ENCODE measurements at places on chromosomes 1 and 21.

DNA sequence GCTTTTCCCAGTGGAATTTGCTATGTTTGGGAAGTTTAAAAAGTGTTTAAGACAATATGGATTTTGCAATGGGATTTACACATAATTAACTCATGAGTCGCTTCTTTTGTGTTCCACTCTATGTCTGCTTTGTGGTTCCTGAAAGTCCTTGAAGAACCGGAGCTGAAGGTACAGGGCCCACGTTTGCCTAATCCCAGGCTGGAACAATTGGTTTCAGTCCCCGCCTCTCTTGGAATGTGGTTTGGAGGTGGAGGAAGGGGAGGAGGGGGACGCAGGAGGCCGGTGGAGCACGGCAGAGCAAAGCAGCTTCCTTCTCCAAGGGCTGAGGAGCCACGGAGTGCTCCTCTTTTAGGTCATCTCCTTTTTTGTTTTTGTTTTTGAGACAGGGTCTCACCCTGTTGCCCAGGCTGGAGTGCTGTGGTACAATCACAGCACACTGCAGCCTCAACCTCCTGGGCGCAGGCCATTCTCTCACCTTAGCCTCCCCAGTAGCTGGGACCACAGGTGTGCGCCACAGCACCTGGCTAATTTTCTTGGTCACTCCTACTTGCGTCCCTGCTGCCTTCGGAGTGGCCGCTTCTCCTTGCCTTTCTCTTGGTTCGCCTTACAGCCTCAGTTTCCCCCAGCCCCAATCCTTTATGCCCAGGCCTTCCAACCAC, 129.5 kb upstream of the ERRFI1 start:
- no peak for DNase-seq

DNA sequence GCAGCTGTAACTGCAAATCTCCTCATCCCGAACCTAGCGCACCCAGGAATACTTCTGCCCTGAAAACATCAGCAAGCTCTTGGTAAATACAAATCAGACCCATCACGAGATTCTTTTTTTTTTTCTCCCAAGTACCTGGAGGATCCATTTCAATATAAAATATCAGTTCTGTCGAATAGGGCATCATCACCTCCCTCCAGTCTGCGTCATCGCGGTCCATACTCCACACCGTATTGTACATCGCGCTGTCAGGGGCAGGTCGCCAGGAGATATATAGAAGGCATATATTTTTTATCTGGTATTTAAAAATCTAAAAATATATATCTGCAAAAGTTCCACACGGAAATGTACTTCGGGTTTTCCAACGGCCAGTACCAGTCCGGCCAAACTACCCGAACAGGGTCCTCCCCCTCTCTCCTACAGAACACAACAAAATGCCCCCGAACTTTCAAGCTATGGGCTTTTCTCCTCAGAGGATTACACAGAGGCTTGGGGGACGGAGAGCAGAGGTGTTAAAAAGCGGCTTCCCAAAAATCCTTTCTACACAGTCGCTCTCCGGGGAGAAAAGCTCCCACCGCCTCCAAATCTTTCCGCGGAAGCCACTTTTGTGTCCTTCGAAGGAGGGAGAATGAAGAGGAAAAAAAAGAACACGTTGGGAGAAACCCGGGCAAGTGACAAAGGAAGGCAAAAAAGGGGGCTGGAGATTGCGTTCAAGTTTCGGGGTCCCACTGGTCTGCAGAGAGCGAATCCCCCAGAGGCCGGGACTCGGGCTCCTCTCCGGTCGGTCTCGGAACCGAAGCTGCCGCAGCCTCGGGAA, 509 bp downstream of the PIK3R3 start:
- DNase-seq = no peak

- DNase-seq = no peak
Measured at GRCh38 chr1:215830226-215830810, 263.2 kb downstream of the KCTD3 start.

- DNase-seq = no peak
Measured at GRCh38 chr1:40772146-40772955, 11.2 kb upstream of the KCNQ4 start.

- no peak for DNase-seq
Measured at GRCh38 chr1:19450811-19451515, 34.4 kb downstream of the CAPZB start.

DNA sequence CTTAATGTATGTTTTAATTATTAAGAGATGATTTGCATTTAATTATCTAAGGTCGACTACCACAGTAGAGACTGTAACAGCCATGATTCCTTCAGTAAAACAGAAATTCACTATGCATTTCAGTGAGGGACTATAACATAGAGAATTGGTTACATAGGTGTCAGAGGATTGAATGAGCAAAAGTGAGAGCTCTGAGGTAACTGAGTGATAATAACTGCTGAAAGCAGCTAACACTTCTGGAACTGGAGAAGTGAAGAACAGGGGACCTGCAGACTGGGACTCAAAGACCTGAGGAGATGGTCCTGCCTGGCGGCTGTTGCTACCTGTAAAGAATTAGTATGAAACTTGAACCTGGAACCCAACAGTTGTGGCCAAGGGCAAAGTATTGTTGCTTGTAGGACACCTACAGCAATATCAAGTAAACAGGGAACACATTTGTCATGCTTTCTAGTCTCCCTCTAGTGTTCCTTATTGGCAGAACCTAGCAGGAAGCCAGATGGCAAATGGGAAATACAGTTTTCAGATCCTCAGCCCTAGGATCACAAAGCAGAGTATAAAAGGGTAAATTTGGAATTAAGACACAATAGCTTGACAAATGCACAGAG, 110.6 kb downstream of the HS2ST1 start:
- no peak for DNase-seq

- no peak for DNase-seq
Measured at GRCh38 chr1:69833536-69833935, 265.8 kb downstream of the LRRC7 start.

DNA sequence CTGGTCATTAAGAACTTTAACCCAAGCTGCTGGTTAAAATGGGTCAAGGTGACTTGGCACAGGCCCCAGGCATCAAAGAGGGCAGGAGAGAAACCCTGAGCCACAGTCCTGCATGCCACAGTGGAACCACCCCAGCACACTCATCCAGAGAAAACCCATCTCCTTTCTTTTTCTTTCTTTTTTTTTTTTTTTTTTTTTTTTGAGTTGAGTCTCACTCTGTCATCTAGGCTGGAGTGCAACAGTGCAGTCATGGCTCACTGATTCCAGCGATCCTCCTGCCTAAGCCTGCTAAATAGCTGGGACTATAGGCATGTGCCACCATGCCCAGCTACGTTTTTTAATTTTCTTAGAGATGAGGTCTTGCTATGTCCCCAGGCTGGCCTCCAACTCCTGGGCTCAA, 109.2 kb upstream of the RAB4A start:
- no peak for DNase-seq

DNA sequence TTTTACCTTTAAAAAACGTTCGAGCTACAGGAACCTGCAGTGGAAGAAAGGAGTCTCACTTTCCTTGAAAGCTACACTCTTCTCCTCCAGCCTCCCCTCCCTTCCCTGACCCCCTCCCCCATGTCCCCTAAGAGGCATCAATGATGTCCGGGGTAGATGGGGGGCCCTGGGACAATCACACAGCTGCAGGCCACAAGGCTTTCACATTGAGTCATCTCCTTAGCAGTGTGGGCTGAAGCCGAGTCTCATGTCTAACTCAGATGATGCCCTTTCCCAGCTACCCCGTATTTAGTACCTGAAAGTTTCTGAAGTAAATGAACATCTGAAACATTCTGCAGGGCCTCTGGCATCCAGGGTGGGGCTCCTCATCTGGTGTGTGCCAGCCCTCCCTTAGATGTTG, 6.3 kb upstream of the GPR25 start:
- no peak for DNase-seq

GRCh38 chr1:24190983-24191461, 3.9 kb upstream of the IFNLR1 start:
- no peak for DNase-seq

- DNase-seq = no peak
Measured at GRCh38 chr1:244665771-244666217, 12.9 kb downstream of the DESI2 start.

- DNase-seq = no peak
Measured at GRCh38 chr1:22428672-22429071, 23.0 kb upstream of the ZBTB40 start.

DNA sequence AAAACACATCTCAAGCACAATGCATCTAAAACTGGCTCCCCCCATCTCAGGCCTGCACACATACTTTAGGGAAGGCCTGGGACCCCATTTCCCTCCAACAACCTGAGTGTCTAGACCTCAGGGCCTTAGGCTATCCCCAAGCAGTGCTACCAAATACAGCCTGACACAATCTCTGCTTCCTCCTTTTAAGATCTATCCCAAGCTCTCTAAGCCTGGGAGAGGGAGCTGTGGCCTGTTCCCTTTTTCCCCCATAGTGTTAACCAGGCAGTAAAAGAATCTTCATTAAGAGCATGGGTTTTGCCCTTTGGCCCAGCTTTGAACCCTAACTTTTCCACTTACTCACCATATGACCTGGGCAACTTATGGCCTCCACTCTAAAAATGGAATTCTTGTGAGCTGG, 10.8 kb upstream of the COL8A2 start:
- DNase-seq = no peak

GRCh38 chr1:47410068-47410455, 6.0 kb upstream of the FOXE3 start:
- no peak for DNase-seq

DNA sequence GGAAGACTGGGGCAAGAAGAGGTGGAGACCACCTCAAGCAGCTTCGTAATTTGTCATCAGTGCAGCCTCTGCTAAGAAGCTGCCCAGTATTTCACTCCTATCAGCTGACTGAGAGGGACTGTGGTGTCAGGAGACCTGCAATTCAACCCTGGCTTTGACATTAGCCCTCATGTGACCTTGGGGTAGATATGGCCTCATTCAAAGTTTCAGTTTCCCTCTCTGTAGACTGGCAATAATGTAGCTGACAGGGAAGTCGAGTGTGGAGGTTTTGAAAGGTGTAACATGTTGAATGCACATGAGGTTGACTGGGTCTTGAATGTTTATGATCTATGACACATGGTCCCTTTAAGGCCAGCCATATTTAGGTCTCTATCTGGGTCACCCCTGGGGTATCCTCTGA, 2.2 kb upstream of the SPRR4 start:
- DNase-seq = no peak

GRCh38 chr1:12138196-12139168, 28.3 kb upstream of the TNFRSF1B start:
- no peak for DNase-seq

DNA sequence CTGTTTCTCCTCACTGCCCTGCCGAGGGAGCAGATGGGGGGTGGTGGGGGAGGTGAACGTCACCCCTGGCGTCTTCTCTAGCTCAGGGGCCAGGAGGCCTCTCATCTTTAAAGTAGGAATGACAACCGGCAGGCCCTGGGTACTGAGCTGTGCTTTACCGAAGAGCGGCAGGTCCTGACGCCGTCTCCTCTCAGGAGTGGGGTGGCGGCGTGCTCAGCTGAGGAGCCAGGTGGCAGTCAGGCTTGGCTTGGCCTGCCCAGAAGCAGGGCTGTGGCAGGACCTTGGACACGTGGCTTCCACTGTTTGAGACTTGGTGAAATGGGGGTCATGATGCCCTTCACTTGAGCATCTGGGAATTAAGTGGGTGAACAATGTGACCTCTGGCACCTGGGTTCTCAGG, 3.1 kb downstream of the RER1 start:
- no peak for DNase-seq

- DNase-seq = no peak
Measured at GRCh38 chr1:192812420-192813209, 3.8 kb downstream of the RGS2 start.

GRCh38 chr1:54227891-54228310, 27.9 kb downstream of the MRPL37 start:
- DNase-seq = no peak

DNA sequence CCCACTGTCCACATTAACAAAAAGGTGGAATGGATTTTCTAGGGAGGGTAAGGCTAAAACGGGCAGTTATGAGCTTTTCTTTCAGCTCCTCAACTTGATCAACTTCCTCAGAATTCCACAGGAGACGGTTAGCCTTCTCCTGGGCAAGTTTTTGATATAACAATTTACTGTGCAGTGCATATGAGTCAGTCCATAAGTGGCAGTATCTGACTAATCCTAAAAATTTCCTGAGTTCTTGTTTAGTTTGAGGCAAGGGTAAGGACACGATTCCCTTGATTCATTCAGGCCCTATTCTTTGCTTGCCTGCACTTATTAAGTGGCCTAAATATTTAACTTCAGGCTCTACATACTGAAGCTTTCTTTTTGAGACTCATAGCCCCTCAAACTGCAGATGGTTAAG, 6.2 kb upstream of the AADACL3 start:
- no peak for DNase-seq

DNA sequence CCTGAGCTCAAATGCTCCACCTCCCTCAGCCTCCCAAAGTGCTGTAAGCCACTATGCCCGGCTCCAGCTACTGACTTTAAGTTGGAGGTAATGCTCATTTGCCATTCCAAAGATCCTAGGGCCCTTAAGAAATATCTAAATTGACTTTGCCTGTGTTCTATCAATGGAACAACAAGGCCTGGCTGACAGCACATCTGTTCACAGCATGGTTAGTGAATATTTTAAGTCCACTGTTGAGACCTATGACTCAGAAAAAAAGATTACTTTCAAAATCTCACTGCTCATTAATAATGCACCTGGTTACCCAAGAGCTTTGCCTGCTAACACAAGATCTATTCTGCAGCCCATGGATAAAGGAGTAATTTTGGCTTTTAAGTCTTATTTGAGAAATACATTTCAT, 3.5 kb upstream of the SSX2IP start:
- no peak for DNase-seq

GRCh38 chr1:2416403-2416802, 4.0 kb upstream of the PEX10 start:
- DNase-seq = no peak

- no peak for DNase-seq
Measured at GRCh38 chr1:197065559-197065958, 1.5 kb downstream of the F13B start.

DNA sequence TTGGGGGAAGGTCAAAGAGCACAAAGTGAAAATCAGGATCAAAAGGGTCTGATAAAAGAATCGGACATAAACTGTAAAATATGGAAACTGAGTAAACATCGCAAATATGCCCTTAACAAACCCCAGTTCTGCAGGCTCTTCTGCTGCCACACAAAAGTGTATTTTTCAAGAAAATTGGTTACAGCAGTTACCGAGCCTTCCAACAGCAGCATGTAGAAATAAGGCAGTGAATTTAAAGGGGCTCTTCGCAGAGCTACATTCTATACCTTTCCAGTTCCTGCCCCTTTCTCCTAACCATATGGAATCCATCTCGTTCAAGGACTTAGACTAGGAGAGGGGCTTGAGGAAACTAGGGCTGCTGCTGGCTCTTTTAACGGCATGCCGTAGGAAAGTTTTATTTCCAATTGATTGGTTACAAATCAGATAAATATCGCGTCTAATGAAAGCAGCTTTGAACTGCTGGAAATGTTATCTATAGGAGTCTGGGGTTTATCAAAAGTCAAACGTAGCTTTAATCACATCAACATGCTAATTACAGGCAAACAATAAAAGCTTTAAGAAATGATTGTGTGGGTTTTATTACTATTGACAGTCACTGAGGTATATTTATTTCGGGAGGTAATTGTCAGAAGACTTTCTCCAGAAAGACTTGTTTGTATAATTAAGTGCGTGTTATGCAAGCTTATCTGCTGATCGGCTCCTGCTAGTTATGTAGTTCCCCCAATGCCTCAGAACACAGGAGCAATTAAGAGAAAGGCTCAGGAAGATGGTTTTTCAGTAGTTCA, 59.1 kb downstream of the GORAB start:
- DNase-seq = no peak

Data from stimulated activated CD4-positive, alpha-beta T cell treated with anti-CD3 and anti-CD28 coated beads, Interleukin-2, amount 100 ng/mL, for 4 hours (primary cell).